ENCODE measurements at places on chromosomes 2 and 18.

DNA sequence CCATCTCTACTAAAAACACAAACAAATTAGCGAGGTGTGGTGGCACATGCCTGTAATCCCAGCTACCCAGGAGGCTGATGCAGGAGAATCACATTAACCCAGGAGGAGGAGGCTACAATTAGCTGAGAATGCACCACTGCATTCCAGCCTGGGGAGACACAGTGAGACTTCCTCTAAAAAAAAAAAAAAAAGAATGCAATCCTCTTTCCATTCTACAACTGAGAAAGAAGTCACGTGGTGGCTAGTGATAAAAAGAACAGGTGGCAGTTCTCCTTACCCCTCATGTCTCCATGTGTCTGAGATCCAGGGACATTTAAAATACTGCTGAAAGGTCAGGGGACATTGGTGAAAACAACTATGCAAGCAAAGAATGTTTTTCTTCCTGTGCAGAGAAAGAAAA is 24.4 kb upstream of the GPR39 start:
- no peak for DNase-seq

DNA sequence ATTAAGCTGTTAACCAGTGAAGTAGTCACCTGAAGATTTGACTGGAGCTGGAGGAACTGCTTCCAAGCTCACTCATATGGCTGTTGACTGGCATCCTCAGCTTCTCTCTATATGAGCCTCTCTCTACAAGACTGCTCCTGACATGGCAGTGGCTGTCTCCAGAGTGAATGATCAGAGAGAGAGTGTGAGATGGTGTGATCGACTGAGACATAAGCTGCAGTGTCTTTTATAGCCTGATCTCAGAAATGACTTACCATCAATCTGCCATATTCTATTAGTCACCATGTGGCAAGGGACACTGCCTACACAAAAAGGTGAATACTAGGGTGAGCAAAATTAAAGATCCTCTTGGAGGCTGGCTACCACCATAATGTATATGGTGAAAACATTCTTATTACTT is 7.8 kb upstream of the RBMS1 start:
- no peak for DNase-seq

GRCh38 chr2:33091541-33092123 is 144.9 kb downstream of the LTBP1 start:
- no peak for DNase-seq

DNA sequence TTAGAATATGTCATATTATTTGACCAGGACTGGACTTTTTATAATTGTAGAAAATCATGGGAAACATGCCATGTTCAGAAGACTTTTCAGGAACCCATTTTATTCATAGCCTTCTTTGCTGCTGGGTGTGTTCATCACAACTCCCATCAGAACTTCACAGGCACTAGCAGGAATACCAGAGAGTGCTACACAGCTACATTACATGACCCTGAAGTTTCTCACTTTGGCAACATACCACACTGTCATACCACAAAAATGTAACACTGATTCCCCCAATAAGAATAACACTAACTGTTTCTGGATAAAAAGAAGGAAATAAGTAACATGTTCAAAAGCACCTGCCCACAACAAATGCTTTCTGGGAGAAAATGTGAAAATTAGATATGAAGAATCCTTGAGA is 405.4 kb downstream of the CDH2 start:
- no peak for DNase-seq

DNA sequence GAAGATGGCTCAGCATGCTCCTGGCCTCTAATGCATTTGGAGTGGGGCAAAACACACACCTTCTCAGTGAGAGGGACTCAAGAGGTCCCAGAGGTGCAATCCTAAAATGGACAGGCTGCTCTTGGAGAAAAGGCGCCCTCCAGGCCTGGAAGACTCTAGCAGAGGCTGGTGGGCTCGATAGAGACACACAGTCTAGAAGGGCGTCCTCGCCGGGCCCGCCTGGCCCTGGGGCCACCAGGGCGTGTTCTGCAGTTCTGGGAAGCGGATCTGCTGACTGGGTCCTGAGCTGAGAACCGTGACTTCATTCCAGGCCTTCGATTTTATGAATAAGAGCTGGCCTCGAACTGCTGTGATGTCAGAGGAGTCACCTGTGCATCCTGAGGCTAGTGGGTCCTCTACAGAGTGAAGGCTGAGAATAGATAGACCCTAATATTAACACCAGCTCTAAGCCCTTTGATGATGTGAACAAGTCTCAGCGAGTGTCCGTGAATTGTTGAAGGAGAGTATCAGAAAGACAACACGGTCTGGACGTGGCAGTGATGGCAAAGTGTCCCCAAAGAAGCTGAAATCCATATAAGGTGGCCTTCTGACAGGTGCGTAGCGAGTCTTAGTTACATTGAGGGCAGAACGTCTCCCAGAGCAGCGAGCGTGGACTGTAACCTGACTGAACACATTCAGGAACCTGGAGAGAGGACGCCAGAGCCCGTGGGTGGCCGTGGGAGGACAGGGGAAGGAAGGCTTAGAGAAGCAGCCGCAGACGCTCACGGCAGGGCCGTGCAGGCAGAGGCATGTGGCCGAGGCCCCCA is 136.9 kb downstream of the PTGR3 start:
- no peak for DNase-seq

DNA sequence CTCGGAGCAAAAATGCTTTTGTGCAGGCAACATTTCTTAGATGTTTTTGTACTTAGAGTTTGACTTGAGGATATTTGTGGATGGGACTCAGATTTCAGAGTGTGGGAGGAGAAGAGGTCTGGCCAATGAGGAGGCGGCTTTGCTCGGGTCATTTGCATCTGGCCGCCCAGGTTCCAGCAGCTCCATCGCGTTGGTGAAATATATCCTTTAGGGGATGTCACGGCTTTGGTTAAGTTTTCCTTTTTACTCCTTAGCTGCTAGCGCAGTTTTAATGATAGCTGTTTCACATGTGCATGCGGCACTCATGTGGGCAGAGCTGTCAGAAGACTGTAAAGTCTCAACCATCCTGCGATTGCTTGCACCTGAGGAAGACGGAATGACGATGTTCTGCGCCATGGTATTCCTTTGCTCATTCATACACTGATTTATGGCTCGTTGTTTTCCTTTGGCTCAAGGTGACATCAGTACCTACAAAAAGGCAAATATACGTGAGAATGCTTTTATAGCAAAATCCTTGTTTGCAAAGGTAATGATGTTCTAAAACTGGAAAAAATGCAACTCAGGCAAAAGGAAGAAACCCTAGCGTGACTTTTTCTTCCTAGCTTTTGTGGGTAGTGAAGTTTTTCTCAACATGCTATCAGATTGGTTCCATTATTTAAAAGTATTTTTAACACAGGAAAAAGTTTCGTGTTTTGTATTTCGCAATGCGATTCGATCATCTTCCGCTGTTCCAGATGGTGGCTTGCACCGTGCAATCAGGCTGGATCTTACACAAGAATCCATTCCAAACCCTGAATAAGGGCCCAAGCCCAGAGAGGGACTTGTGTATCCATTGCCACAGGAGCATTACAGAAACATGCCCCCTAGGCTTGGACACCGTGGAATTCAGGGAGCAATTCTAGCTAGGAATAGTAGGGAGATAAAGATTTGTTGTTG is 70.5 kb upstream of the ZNF516 start:
- no peak for DNase-seq
